Smooth muscle cell of the brain vasculature (primary cell): ENCODE measurements at places on chromosomes 1 and 21.

GRCh38 chr1:156676820-156677615 is at the start of gene NES:
TSS of gene NES (minus strand) at chr1:156677407. CDS start at chr1:156677264, 143 bp downstream.
- no peak for DNase-seq

DNA sequence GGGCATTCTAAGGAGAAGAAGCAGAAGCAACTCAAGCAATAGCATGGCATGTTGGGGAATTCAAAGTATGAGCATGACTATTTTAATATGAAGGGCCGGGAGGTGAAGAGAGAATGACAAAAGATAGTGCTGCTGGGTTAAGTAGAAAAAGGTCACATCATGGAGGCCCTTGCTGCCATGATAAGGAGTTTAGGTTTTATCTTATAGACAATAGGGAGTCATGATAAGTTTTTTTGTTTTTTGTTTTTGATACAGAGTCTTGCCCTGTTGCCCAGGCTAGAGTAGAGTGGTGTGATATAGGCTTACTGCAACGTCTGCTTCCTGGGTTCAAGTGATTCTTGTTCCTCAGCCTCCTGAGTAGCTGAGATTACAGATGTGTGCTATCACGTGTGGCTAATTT is 3.1 kb downstream of the BNIPL start:
- no peak for DNase-seq

DNA sequence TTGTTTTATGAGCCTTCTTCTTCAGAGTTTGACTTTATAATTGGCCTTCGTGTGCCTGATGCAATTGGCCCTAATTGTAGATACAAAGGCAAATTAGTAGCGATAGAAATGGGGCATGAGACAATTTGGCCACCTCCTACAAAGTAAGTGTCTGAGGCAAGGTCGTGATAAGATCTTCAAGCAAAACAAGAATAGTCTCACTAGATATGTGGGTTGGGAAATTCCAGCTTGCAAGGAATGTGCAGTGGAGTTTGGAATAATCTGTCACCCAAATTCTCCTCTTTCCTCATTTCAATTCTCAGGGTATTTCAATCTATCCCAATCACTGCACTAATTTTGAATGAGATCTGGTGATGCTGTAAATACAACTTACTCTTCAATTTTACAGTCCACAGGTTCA is 11.4 kb upstream of the TSNAX start:
- no peak for DNase-seq

DNA sequence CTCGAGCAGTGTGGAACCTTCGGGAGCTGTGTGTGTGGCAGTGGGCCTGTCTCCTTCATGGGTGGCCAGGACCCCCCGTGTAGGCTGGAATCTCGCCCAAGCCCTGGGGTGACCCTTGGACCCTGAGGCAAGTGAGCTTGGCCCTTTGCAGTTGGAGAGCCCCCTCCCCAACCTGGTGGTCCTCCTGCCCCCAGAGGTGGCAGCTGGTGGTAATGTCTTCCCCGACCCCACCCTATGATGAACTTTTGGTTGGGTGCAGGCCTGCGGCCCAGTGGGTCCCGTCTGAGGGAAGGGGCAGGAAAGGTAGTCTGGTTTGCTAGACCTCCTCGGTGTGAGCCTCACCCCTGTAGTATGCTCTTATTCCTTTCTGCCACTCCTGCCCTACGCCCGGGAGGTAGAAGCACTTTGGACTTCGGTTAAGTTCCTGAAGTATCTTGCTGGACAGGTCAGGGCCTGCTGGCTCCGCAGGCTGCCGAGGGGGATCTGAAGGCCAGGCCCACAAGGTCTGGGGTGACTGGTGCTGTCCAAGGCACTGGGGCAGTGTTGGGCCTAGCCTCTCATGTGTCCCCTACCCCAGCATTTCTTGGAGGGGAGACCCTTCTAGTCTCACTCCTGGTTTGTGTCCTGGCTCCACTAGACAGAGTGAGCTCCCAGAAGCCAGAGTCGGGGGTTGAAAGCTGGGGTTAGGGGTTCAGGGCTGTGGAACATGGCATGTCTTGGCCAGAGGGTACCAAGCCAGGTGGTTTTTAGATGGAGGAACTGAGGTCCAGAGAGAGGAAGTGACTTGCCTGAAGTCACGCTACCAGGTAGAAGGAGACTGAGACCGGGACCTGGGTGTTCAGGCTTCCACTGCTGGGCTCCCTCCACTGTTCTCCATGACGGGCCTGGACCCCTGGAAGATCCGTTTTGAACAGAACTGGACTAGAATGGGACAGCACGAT is 1.8 kb downstream of the ZNF362 start:
- DNase-seq = no peak
